ENCODE measurements at places on chromosomes 12 and 14.

GRCh38 chr12:125185740-125186470 is 120.7 kb downstream of the AACS start:
- DNase-seq: peak; percentile 54

GRCh38 chr12:101127521-101128219 is 82.4 kb downstream of the SLC5A8 start:
- DNase-seq: peak; percentile 75

GRCh38 chr14:93970965-93971634 is 5.3 kb downstream of the ASB2 start:
- no peak for DNase-seq

- DNase-seq: no peak
Measured at GRCh38 chr12:89892436-89892835, 183.8 kb upstream of the ATP2B1 start.

DNA sequence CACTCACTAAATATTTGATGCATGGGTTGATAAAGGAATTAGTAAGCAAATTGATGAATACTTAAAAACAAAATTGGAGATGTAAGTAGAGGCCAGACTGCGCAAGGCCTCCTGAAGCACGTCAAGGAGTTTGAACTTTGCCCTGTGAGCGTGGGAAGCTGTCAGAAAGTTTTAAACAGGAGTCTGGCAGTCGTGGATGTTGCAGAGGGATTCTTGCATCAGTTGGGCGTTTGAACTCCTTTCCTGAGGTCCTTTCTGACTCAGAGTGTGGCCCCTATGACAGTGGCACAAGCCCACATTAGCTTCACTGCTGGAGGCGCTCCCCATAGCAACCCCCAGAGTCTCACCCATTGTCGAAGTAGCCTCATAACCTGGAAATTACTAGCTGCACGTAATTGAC is 17.9 kb upstream of the IL22 start:
- no peak for DNase-seq

GRCh38 chr14:77469067-77469505 is 11.2 kb downstream of the AHSA1 start:
- no peak for DNase-seq

DNA sequence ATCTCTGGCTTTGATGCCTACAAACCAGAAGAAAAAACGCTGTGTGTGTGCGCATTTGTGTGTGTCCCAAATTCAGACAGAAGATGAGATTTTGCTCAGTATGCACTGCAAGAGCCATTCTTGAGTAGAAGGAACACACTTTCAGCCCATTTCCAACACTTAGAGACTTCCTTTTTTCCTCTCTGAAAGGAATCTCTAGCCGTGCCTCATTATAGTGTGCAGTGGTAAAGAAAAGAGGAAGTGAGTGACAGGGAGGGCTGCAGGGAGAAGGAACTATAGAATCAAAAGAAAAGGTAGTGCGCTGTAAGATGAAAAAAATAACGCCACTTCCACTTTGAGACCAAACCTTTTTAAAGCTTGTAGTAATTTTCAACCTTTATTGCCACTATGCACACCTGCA is 1400.9 kb upstream of the FLRT2 start:
- no peak for DNase-seq

- DNase-seq: no peak
Measured at GRCh38 chr14:23485326-23485725, 15.8 kb downstream of the NGDN start.

DNA sequence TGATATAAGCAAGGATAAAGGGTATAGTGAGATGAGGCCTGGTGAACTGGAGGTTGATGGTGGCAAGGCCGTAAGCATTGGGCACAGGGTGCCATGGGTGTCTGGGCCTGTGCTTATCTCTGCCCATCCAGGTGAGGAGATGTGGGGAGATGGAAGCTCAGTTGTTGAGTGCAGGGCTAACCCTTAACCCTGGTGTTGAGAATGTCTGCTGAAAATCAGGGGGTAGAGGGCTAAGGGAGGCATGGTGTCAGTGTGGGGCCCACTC is 86.1 kb downstream of the SYNE2 start:
- DNase-seq: no peak

DNA sequence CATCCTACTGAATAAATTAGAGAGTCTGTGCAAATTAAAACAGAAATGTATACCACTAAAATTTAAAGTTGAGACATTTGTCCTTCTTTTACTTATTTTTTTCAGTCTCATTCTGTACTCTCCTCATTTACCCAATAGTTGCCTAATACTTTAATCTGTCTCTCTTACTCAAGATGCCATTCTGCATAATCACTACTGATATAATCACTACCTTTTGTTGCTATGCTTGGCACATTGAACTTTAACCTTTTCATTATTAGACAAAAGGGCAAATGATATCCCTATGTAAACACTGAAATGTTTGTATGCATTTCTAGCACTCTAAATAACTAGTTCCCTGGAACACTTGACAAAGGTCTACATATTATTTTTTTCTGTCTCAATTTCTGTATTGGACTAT is 1108.3 kb upstream of the FLRT2 start:
- no peak for DNase-seq

- DNase-seq: no peak
Measured at GRCh38 chr12:48601013-48601756, 31.3 kb upstream of the LALBA start.

DNA sequence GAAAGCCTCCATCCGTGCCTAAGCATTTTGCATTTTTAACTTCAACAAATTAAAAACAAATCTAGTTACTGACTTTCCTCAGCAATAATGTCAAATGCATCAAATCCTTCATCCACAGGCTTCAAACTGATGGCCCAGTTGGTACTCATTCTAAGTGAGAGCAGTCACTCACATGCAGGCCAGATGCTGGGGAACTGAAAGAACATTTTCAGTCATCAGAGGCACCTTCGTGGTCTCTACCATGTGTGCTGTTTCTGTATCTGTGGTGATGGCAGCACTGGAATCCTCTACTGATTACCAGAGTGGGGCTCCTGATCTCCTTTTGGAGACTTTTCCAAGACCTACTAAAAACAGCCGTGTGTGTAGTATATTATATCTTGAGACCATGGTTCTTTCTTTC is 145.2 kb downstream of the PRIMA1 start:
- DNase-seq: no peak

DNA sequence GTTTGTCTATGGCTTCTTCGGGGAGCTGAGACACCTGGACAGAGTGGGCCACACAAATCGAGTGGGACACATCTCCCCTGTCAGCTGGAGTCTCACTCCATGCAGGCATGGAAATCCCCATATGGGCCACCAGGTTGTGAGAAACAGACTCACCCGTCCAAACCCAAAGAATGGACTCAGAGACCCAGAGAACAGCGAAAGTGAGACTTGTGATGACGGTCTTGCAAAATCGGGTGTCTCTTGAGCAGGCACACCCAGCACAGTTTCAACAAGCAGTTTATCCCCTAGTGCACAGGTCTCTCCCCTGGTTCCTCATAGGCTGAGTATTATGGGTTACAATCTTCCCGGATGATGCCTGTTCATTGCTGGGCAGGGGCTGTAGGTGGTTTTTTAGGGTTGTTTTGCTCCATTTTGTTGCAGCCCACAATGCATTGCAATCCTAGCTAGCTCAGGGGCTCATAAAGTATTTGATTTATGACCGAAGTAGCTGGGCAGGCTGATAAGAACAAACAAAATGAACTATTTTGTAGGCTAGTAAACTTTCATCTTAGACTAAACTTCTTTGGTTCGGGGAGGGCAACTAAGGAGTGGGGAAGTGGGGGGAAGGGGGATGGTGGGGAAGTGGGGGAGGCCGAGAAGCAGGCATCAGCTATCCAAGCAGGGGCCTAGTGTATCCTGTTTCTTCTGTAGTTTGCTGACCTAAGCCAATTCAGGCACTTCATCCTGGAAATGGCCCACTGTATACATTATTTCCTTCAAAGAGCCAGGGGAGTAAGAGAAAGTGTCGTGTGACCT is 45.3 kb downstream of the IQSEC3 start:
- no peak for DNase-seq

DNA sequence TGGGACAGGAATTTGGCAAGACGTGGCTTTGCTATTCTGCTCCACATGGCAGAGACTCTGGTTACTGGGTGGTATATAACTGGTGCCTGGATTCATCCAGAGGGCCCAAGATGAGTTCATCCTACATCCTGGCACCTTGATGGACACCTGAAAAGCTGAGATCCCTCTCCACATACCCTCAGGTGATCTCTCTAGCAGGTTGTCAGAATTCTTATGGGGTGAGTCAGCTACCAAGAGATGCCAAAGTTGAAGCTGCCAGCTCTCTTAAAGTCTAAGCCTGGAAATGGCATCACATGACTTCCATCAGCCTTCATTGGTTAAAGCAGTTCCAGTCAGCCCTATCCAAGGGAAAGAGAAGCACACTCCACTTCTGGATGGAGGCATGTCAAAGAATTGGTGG is 300.7 kb upstream of the SEL1L start:
- DNase-seq: no peak

GRCh38 chr12:22765421-22766130 is 140.6 kb downstream of the ETNK1 start:
- no peak for DNase-seq

GRCh38 chr14:101733211-101733610 is 28.3 kb upstream of the PPP2R5C start:
- no peak for DNase-seq
